ENCODE measurements at places on chromosomes 2 and 18.
A peak's percentile ranks its signal among the peaks of the same experiment; 100 is the strongest.

DNA sequence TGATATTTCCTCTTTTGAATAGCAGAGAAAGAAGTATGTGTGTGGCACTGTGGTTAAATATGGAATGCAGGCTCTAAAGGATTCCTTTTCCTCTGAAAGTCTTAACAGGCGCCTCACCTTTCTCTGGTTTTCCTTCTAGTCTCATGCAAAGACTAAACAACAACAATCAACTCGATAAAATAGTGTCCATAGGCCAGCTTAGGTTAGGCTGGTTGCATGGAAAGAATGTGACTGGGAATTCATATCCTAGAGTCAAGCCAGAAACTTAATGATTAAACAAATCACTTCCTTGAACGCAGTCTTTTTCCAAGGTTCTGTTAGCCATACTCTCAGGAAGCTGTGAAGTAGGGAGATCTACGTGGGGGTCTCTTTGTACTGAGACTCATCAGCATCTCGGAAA, 800.8 kb upstream of the ID2 start:
- no peak for DNase-seq

DNA sequence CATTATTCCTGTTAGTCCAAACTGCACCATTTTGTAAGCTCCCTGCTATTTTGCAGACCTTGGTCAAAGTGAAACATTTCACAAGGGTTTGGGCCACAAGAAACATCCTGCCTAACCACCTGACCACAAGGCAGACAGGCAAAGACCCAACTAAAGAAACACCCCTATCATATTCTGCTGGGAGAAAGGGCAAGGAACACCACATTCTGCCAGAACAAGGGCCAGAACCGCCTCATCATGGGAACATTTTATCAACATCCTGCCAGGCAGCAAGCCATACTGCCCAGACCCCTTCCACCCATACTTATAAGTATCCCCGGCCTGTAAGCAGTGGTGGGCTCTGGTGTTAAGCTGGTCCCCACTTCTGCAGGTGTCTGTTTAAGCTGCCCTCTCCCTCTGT, 12.0 kb upstream of the RAB31 start:
- DNase-seq, result no peak

DNA sequence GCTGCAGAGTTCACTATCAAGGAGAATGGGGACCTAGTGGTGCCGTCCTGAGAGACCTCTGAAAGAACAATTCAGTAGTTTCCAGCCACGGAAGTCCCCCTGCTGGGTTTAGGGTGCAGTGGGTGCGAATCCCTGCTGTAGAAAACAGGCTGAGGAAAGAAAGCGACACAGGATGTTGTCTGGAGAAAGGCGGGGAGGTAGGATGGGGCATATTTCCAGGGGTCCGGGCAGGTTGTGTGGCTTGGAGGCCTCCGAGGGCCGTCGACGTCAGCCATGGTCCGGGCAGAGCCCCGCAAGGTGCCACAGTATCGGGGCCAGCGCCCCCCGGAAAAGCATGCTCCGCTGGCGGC, 807 bp upstream of the CREB1 start:
- peak; percentile 55 for DNase-seq

DNA sequence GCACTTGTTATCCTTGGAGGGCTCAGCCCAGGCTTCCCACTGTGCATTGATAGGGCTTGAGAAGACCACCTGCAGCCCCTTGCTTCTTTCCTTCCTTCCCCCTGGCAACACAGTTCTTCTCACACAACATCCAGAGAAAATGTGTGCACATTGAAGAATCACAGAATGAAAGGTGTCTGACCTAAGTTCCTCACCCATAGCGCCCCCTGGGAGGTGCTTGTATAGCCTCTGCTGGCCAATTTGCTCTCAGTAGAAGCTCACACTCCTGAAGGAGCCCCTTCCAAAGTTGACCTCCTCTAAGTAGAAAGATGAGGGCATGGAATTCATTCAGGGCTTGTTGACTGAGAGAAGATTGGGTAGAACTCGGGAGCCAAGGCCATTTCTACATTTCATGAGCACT, 758.4 kb upstream of the KLHL29 start:
- DNase-seq, result peak; percentile 1

DNA sequence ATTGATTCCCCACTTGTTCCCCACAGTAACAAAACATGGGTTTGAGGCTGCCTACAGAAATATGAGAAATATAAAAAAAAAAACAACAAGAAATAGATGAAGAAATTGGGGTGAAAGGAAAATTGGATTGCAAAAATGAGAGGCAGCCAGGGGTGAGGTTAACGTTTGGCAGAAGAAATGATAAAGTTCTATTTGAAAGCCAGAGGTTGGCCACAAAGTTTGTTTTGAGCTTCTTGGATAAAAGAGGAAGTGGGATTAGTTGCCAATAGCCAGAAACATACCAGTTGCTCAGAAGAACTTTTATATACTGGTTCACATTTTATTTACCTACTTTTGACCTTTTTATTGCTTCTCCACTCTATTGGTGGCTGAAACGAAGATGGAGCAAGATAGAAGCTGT, 67.5 kb downstream of the FASTKD2 start:
- no peak for DNase-seq

Measured in OCI-LY7 (cell line).